Cortex of kidney (tissue), 1 donor: ENCODE measurements at places on chromosomes 16 and 17.

- no peak for DNase-seq
Measured at GRCh38 chr16:64304396-64304795, 817.5 kb downstream of the CDH11 start.

GRCh38 chr16:75053791-75054555, 55.1 kb downstream of the ZNRF1 start:
- DNase-seq = no peak

- no peak for DNase-seq
Measured at GRCh38 chr17:52938623-52939230, 780.2 kb upstream of the CA10 start.

DNA sequence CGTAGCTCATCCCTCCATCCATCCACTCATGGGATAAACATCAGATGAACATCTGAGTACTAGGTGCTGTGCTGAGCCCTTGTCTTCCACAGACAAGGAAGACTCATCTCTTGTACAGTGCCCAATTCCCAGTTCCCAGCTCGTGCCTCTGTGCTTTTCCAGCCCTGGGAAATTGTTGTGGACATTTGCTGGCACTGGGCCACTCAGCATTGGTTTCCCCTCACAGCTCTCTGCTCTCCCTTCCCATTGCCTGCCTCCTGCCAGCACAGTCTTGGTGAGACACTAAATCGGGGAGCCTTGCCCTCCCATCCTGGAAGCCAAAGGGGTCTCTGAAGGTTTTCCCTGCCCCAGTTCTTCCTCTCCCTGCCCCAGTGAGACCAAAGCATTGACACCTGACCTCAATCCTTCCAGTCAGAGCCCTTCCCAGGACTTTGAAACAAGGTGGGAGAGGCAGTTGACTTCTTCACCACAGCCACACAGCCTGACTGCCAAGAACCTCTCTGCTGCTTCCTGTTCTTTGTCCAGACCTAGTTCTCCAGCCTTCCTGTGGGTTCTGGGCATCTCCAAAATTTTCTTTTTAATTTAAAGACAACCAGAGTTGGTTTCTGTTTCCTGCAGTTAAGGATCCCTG, 50.2 kb downstream of the WSB1 start:
- DNase-seq = no peak

- DNase-seq = no peak
Measured at GRCh38 chr17:4527566-4528125, 27.5 kb downstream of the MYBBP1A start.

GRCh38 chr17:8060274-8060673, 21.4 kb downstream of the ALOX15B start:
- DNase-seq = no peak
